HCT116 (cell line): ENCODE measurements at places on chromosomes 4 and X. TPM values are rescaled to one million over a fixed set of nuclear protein-coding genes. Genes with fewer than 3 reads are reported as not detected.

Gene RNF212
- total RNA-seq, result not detected

Gene UGT2B11
- not detected for total RNA-seq

Gene ADAMTS3
- not detected for total RNA-seq

Gene TLR1
- total RNA-seq, result 1.4 TPM

Gene PRRG1
- total RNA-seq, result 16.0 TPM

Gene RAB40A
- total RNA-seq, result not detected

Gene CAPN6
- total RNA-seq, result 0.10 TPM

Gene SULT1B1
- total RNA-seq, result 0.10 TPM

Gene GAGE12F
- total RNA-seq, result not detected

Gene SLC16A2
- total RNA-seq, result 0.32 TPM

Gene PASD1
- total RNA-seq, result not detected

Gene FAM241A
- total RNA-seq, result 4.5 TPM

Gene ZNF141
- 0.17 TPM for total RNA-seq

Gene RAB41
- not detected for total RNA-seq

Gene LINC00632
- total RNA-seq, result 0.15 TPM

Gene CHM
- total RNA-seq, result 17.1 TPM

Gene FGA
- total RNA-seq, result 3.9 TPM

Gene CLGN
- 1.4 TPM for total RNA-seq

Gene SHOX
- not detected for total RNA-seq

Gene HSFX1
- 0.44 TPM for total RNA-seq
